GM12878 (cell line): ENCODE measurements at places on chromosomes 5 and 9. TPM values are rescaled to one million over a fixed set of nuclear protein-coding genes. Genes with fewer than 3 reads are reported as not detected.

The TICAM2 gene
- total RNA-seq = 5.6 and 6.2 TPM in 2 replicates

The GOLM1 gene
- total RNA-seq = 18.7 and 19.0 TPM in 2 replicates

The BHMT2 gene
- total RNA-seq = not detected in 2 replicates

The GCNT4 gene
- 0.03 TPM in 1 of 2 replicates, not detected in the other for total RNA-seq

The CEP72 gene
- total RNA-seq = 13.5 and 13.7 TPM in 2 replicates

DNA sequence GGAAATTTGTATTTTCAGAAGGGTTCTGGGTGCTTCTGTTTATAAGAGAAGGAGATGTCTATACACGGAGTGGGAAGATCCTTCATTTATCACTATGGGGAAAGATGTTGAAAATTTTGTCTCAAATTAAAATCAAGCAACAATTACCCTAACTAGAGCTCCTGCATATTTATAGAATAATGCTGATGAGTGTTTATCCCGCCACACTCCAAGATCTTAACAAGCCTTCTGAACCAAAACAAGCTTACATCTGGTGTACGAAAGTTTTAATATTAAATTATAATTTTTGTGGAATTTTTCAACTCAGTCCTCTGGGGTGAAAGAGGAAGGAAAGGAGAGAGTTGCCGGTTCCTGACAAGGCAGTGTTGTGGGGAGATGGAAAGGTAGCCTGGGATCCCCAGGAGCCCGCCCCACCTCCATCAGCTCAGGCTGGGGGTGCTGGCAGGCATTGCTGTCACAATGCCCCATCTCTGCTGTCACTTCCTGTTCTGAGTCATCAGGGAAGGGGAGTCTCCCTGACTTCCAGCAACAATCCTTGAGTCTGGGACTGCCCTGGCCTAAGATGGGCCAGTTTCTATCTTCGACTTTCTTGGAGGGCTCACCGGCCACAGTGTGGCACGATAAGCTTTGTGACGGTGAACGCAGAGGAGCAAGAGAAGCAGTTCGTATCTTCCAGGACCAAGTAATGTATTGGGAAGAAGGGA, 64.5 kb downstream of the ERAP1 start:
- no peak for DNase-seq
- no peak overlapping the region for H3K4me3 ChIP-seq
- H3K4me1 ChIP-seq = no peaks in the 10 kb centered on the region

- no peaks in the 10 kb centered on the region for H3K27me3 ChIP-seq
- no peak for DNase-seq
- no peaks in the 10 kb centered on the region for H3K36me3 ChIP-seq
- H3K4me1 ChIP-seq = no peaks in the 10 kb centered on the region
- no peak overlapping the region for H3K27ac ChIP-seq
- H3K4me3 ChIP-seq = no peak overlapping the region
Measured at GRCh38 chr5:125181159-125181558, 434.7 kb upstream of the ZNF608 start.

DNA sequence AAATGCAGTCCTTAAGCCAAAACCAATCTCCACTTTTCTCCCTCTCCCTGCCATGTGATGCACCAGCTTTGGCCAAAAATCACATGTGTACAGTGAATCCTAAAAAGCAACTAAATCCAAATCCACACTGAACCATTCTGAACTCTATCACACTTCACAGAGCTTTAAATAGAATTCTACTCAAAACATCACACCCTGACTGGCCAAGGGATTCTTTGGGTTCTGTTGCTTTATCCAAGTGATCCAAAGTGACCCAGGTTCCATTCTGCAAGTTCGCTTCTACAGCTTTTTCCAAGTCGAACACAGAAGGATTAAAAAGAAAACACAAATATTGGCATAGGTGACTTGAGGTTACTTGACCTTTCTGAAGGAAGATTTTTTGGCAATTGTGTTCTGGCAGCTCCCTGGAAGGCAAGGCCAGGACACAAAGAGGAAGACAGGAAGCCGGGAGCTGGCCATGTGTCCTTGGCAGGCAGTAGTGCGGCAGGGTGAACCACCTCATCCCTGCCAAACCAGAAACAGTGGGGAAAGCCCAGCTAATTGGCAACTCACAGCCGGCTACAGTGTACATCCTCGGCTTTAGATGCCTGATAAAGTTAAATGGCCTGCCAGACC, 115.0 kb downstream of the NFIB start:
- no peaks in the 10 kb centered on the region for H3K4me1 ChIP-seq
- no peak overlapping the region for H3K27ac ChIP-seq
- DNase-seq = no peak
- no peak overlapping the region for H3K4me3 ChIP-seq
- no peaks in the 10 kb centered on the region for H3K27me3 ChIP-seq
- no peaks in the 10 kb centered on the region for H3K36me3 ChIP-seq

DNA sequence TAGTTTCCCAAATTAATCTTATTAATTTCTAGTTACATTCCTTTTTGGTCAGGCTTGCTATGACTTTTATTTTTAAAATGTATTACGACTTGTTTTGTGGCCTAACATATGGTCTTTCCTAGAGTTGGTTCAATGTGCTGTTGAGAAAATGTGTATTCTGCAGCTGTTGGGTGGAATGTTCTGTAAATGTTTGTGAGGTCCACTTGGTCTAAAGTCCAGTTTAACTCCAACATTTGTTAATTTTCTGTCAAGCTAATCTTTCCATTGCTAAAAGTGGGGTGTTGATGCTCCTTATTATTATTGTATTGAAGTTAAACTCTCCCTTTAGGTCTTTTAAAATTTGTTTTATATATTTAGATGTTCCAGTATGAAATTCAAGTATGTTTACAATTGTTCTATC, 1010.8 kb upstream of the EDIL3 start:
- H3K27ac ChIP-seq = no peak overlapping the region
- no peaks in the 10 kb centered on the region for H3K36me3 ChIP-seq

DNA sequence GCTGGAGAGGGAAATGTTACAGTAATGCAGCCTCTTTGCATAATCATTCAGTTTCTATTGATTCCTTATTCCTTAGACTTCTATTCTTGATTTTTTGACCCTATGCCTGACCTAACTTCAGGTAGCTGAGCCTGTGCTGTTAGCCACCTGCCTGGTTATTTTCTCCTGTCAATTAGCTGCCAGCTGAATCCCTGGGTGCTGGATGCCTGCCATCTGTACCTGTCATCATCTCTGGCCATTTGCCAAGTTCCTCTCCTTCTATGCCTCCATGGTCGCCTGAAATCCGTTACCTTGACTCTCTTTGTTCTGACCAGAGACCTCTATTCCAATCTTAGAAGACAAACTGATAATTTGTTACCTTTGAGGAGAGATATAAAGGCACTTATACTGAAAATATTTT, 178.3 kb downstream of the CAVIN4 start:
- H3K27ac ChIP-seq = no peak overlapping the region
- no peak for DNase-seq
- H3K27me3 ChIP-seq = no peaks in the 10 kb centered on the region
- no peaks in the 10 kb centered on the region for H3K36me3 ChIP-seq
- H3K4me1 ChIP-seq = no peaks in the 10 kb centered on the region

GRCh38 chr9:68871236-68871635, 142.7 kb downstream of the PRKACG start:
- no peak overlapping the region for H3K4me3 ChIP-seq
- no peaks in the 10 kb centered on the region for H3K4me1 ChIP-seq
- H3K36me3 ChIP-seq = no peaks in the 10 kb centered on the region
- no peaks in the 10 kb centered on the region for H3K27me3 ChIP-seq
- no peak for DNase-seq

DNA sequence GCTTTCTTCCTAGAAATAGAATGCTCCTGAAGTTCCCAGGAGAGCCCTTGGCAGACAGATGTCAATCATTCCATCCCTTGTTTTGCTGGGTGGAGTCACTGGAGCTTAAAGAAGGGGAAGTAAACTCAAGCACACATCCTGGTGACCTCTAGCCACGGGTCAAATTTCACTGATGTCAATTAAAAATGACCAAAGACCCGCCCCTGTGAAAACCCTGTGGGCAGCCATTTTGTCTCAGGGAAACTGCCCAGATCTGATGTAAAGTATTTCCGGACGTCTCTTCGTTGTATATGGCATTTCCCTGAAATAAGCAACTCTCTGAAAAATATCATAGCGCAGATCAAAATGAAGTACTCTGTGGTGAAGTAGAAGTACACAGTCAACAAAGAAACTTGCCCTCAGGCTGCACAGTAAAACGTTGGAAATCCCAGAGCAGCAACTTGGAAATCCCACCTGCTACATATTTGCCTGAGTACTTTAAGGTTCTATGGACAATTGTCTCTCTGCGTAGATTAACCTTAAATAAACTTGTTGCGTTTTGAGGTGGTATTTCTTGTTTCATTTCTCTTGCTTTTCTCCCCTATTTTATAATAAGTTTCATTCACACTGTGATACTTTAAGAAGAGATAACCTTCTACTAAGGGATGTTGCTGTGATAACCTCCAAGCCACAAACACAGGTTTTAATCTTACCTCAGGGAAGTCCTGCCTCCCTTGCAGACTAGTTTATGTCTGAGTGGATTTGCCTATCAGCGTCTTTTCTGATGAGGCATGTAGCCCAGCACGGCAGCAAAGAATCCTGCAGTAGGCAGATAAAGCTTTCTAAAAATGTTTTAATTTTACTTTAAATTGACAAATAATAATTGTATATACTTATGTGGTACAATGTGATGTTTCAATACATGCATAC, 60.9 kb upstream of the PIP5K1B start:
- H3K27ac ChIP-seq = peak overlapping the region; percentile 76
- H3K36me3 ChIP-seq = no peaks in the 10 kb centered on the region
- no peaks in the 10 kb centered on the region for H3K27me3 ChIP-seq
